ENCODE measurements at places on chromosomes 6 and 20.

DNA sequence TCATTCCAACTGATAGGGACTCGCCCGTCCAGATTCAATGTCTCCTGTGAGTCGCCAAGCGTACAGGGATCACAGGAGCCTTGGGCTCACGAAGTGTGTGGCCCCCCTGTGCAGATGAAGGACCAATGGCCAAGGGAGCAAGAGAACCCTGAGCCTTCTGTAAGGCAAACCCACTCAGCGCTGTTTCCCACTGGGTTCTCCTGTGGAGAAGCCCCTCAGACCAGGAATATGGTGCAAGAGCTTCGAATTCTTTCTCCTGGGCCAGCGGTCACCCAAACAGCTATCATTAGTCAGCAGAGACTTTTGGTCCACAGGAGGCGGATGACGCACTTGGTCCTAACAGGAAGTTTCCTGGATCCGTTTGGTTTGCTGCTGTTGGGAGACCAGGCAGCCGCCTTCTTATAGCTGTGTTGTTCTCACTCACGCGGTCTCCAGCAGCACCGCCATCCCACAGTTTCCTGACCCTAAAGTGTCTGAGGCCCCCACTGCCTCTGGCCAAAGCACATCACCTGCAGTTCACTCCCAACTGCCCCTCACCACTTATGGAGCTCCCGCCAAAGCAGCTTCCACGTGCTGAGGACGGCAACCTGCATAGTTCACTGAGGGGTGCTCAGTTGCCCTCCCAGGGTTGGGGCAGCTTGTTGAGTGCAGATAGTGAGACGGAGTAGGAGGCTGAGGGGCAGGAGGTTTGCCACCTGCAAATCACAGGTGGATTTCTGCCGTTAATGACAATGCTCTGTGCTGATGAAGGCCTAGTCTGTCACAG lies 268.6 kb downstream of the ERMARD start:
- DNase-seq = no peak

GRCh38 chr6:10681795-10682194 lies 12.6 kb downstream of the C6orf52 start:
- no peak for DNase-seq

- DNase-seq = no peak
Measured at GRCh38 chr6:118704915-118705314, 53.5 kb upstream of the CEP85L start.

DNA sequence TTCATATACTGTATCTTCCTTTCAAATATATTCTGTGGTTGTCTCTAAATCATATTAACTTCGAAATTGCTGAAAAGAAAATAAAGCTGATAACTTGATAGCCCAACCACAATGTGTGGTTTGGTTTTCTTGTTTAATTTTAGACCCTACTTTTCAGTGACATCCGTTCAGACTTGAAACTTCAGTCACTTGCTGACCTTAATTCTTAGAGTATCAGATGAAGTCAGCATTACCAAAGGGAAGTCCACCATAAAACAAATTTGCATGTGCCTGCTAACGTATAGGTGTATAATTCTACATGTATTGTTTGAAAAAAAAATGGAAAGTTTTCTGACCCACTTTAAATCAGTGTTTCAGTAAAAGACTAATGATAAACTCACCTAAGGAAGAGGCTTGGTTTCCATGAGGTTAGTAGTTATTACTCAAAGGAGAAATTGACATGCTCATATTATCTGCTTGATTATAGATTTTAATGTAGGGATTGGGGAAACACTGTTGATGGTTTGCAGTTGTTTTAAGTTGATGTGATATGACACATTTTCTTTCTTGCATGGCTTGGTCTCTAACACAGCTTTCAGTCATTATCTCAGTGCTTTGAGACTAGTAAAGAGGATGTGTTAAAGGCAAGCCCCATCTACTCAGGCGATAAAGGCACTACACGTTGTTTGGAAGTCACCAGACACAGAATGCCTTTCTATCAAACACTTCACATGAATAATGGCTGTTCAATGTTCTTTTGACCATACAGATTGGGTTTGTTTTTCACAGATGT lies 5.2 kb upstream of the IL17A start:
- DNase-seq = no peak

DNA sequence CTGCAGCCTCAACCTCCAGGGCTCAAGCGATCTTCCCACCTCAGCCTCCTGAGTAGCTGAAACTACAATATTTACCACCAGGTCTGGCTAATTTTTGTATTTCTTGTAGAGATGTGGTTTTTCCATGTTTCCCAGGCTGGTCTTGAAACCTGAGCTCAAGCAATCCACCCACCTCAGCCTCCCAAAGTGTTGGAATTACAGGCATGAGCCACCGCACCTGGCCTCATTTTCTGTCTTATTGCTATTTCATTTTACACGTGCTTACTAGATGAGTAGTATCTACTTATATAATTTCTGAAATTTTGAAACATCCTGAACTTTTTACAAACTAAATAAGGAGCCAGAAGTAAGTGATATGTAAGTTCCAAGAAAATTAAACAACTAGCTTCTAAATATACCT lies 34.6 kb downstream of the CLIC5 start:
- DNase-seq = no peak

GRCh38 chr6:64280569-64280968 lies 645.0 kb downstream of the PHF3 start:
- no peak for DNase-seq

All from stimulated activated CD4-positive, alpha-beta T cell treated with anti-CD3 and anti-CD28 coated beads, Interleukin-15, amount 100 ng/mL, for 48 hours (primary cell).